ENCODE measurements at places on chromosomes 11 and 22. TPM values are rescaled to one million over a fixed set of nuclear protein-coding genes. Genes with fewer than 3 reads are reported as not detected.

DNA sequence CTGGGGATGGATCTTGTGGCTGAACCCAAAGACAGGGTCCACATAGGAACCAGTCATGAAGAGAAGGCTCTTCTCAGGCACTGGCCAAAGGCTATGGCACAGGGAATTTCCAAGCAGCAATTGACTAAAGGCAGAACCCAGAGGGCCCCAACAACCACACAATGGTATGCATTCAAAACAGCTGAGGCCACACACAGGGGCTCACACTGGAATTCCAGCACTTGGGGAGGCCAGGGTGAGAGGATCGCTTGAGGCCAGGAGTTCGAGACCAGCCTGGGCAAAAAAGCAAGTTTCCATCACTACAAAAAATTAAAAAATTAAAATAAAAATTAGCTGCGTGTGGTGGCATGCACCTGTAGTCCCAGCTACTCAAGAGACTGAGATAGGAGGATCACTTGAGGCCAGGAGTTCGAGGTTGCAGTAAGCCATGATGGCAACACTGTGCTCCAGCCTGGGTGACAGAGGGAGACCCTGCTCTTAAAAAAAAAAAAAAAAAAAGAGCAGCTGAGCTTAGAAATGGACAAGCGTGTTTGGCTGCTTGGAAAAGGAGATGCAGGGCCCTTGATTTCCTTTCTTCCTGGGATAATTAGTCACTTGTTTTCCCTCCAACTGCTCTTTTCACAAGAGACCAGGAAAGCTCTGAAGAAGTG is 44.6 kb downstream of the MYH9 start:
- DNase-seq, result no peak

GRCh38 chr11:44452827-44453572 is 112.5 kb upstream of the CD82 start:
- DNase-seq, result no peak

- no peak for DNase-seq
These were observed 166.6 kb downstream of the BRD1 start for GRCh38 chr22:49660794-49661781.

Gene RFPL2
- total RNA-seq, result not detected

DNA sequence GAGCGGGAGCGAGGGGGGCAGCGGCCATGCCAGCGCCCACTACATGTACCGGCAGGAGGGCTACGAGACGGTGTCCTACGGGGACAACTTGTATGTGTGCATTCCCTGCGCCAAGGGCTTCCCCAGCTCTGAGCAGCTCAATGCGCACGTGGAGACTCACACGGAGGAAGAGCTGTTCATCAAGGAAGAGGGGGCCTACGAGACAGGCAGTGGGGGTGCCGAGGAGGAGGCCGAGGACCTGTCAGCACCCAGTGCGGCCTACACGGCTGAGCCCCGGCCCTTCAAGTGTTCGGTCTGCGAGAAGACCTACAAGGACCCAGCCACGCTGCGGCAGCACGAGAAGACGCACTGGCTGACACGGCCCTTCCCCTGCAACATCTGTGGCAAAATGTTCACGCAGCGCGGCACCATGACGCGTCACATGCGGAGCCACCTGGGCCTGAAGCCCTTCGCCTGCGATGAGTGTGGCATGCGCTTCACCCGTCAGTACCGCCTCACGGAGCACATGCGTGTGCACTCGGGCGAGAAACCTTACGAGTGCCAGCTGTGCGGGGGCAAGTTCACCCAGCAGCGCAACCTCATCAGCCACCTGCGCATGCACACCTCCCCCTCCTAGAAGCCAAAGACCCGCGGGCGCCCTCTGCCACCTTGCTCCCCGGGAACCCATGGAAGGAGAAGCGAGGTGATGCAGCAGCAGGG is 20.9 kb upstream of the TMEM191C start:
- no peak for DNase-seq

Gene ARHGAP20
- total RNA-seq, result not detected

GRCh38 chr22:43776081-43776670 is 35.9 kb downstream of the EFCAB6 start:
- peak; percentile 15 for DNase-seq

DNA sequence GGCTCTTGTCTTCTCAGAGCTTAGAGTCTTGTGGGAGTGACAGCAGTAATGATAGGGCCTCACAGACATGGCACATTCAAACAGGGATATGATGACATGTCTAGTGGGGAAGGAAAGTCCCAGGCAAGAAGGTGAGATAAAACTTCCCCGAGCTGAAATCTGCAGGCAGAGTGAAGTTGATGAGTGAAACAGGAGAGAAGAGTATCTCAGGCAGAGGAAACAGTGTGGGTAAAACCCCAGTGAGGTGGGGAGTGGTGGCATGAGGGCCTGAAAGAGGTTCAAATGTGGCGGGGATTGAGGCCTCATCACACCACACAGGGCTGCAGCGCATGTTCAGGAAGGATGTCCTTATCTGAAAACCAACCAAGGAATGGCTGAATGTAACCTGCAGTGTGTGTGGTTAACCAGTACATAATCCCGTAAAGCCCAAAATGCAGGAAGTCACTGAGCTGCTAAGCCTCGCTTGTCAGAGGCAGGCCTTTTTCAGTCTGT is 153.8 kb upstream of the E2F8 start:
- no peak for DNase-seq

Gene CCT8L2
- not detected for total RNA-seq

DNA sequence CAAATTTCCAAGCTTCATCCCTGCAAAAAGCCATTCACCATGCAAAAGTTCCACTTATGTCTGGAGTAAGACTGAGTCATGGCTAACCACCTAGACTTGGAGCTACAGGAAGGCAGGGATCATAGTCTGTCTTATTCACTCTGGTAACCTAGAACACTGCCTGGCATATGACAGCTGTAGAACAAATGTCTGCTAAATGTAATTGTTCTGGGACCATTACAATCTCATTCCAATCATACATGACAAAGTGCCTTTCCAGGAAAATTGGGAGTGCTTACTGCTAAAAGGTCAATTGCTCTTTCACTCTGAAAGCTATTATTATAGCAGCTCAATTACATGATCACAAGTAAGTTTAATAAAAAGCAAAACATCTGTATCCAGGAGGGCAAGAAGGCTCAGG is 99.1 kb upstream of the CHRM4 start:
- peak; percentile 36 for DNase-seq

- no peak for DNase-seq
These were observed 4.6 kb downstream of the AASDHPPT start for GRCh38 chr11:106082096-106082495.

DNA sequence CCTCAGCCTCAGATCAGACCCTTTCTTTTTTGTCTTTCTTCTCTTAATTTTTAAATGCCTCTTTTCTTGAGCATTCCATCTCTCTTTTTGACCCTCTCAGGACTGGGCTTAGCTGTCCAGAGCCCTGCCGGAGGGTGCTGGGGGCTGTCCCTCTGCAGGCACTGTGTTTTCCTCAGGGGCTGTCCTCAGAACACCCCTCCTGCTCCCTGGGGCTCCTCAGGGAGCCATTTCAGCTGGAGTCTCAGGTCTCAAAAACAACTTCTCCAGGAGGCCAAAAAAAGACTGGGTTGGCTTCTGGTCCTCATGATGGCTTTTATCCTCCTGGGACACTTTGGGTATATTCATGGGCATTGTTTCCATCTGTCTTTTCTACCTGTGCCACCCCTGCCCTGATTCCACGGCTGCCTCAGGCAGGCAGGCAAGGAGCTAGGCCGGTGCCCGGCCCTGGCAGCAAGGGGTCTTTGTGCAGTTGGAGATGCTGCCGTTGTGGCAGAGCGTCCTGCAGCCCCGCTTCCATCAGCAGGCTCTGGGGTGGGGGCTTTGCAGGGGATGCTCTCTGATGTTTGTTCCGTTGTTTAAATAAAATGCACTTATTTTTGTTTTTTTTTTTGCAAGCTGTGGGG is 85.1 kb downstream of the CEP164 start:
- DNase-seq, result no peak

- DNase-seq, result no peak
These were observed 19.8 kb downstream of the EIF1AD start for GRCh38 chr11:65981972-65982823.

Gene LUZP2
- total RNA-seq, result under 0.01 TPM

GRCh38 chr11:121670266-121670665 is 217.5 kb upstream of the SORL1-AS1 start:
- DNase-seq, result no peak

DNA sequence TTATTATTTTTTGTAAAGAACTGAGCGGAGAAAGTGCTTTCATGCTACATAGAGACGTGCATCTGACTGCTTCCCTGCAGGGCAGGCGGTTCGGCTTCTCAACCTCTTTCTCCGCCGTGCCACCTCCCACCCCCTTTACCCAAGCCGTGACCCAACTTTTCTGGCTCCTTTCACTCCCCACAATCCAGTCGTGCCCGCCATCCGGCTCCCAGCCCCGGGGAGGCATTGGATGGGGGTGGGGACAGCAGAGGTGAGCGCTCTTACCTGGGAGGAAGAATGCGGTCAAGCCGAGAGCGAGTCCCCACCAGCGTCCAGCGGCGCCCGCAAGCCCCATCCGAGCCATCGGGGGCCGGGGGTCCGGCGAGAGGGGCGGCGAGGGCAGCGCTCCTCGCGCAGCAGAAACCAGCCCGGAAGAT is 781 bp downstream of the NECTIN1 start:
- DNase-seq, result no peak

DNA sequence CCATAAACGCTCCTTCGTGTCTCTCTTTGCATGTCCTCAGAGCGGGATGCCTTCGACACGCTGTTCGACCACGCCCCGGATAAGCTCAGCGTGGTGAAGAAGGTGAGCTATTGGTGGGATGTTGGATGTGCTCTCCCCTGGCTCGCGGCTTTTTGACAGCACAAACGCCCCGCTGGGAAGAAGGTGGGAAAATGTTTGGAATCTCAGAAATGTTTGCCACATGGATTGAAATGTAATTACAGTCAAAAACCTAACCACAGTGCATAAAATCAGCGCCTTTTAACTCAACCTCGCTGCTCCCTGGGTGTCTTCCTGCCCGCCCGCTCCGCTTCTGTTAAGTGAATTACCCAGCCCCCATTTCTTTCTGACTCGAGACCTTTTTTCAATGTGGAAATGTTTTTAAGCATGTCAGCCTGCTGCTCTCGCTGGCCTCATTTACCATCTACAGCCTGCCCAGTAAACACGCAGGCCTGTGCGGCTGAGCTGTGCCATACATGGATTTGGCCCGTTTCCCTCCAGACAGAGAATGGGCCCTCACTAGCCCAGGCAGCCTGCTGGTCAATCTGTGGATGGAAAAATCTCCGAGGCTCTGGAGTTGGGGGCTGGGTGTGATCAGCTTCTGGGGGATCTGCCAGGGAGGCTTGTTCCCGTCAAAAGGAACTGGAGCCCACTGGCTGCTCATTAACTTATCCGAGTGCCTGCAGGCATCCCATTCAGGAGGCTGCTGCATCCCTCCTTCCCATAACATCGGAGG is 32.7 kb upstream of the PARVG start:
- no peak for DNase-seq

DNA sequence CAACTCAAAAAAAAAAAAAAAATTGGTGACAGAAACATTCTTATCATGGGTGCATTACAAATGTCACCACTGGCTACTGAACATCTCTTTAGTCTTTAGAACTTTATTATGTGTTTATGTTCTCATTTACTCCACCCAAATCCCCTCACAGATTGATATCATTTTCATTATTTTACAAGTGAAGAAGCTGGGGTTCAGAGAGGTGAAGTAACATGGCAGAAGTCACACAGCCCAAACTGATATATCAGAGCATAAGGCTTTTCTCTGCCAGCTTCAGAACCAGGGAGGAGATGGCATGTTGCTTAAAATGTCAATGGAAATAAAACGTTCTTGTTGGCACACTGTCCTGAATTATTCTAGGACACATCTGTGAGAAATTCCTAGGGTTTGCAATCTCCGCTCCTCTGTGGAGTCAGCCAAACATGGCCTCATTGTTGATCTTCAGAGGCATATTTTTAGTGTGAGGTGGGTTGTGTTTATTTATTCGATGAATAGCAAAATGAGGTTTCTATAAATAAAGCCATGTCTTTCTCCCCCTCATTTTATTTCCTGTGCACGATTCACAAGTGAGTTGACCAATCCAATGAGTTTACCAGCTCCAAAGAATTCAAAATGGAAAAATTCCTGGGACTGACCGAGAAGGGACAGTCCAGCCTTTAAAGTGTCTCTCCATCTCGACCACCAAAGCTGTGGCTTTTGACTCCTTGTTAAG is 72.9 kb upstream of the ANO1 start:
- DNase-seq, result no peak

DNA sequence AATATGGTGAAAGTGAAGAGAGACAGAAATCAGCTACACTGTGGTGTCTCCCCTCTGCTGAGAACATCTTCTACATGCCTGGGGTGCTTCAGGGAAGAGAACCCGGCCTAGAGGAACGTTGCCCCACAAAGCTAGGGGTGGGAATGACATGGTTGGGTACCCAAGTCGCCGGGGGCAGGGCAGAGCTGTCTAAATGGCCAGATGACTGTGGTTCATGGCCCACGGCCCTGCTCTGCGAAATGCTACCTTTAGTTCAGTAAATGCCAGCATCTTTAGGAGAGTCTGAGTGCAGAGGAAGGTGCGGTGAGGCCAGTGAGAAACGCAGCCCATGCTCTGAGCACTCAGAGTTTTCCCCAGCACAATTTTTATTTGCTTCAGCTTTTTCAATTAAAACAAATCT is 12.8 kb downstream of the BRD1 start:
- no peak for DNase-seq

DNA sequence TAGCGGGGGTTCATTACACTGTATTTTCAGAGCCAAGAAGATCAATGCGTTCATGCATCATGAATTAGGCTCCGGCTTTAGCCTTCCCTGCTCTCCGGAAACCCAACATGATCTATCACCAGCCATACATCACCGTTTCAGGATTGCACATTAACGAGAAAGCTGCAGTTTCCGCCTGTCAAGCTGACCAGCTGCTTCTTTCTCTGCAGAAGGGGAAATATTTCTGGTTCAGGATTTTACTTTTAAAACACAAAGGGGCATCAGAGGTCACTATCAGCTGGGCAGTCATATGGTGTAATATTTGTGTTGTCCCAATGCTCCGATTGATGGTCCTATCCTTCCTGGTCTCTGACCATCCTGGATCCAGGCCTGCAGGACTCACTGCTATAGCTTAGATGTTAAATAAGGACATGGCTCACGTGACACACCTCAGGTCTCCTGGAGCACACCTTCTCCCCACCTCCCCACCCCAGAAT is 21.4 kb upstream of the CADM1 start:
- DNase-seq, result no peak

- DNase-seq, result peak; percentile 14
These were observed 165.6 kb downstream of the SHANK2 start for GRCh38 chr11:71086687-71087258.

Measured in mammary epithelial cell (primary cell).